ENCODE measurements at places on chromosomes 1 and 21. TPM values are rescaled to one million over a fixed set of nuclear protein-coding genes. Genes with fewer than 3 reads are reported as not detected.

The TBX15 gene
- total RNA-seq: 1.1 TPM

The SYNC gene
- total RNA-seq: 18.2 TPM

The SLFNL1 gene
- 0.30 TPM for total RNA-seq

The ATP1A4 gene
- total RNA-seq: 1.0 TPM

The OVAAL gene
- total RNA-seq: 6.3 TPM

The IL19 gene
- not detected for total RNA-seq

The NGF gene
- total RNA-seq: 2.1 TPM

The RO60 gene
- total RNA-seq: 61.6 TPM

The OR2G6 gene
- not detected for total RNA-seq

The LCE6A gene
- not detected for total RNA-seq

The SLAMF9 gene
- total RNA-seq: not detected

The AMY1B gene
- total RNA-seq: not detected

The TFF1 gene
- not detected for total RNA-seq

The FAM78B gene
- 2.7 TPM for total RNA-seq

The TIE1 gene
- 27.7 TPM for total RNA-seq

The STIL gene
- total RNA-seq: 0.48 TPM

The GJA4 gene
- 34.7 TPM for total RNA-seq

The SPRR3 gene
- total RNA-seq: not detected

The CHIA gene
- not detected for total RNA-seq

The CTTNBP2NL gene
- 19.1 TPM for total RNA-seq

The ARHGAP30 gene
- 2.6 TPM for total RNA-seq

The CSDE1 gene
- 900 TPM for total RNA-seq

The DIP2A gene
- total RNA-seq: 38.9 TPM

All from cardiac septum (tissue), 1 donor.